ENCODE measurements at places on chromosomes 2 and 18. TPM values are rescaled to one million over a fixed set of nuclear protein-coding genes. Genes with fewer than 3 reads are reported as not detected.

DNA sequence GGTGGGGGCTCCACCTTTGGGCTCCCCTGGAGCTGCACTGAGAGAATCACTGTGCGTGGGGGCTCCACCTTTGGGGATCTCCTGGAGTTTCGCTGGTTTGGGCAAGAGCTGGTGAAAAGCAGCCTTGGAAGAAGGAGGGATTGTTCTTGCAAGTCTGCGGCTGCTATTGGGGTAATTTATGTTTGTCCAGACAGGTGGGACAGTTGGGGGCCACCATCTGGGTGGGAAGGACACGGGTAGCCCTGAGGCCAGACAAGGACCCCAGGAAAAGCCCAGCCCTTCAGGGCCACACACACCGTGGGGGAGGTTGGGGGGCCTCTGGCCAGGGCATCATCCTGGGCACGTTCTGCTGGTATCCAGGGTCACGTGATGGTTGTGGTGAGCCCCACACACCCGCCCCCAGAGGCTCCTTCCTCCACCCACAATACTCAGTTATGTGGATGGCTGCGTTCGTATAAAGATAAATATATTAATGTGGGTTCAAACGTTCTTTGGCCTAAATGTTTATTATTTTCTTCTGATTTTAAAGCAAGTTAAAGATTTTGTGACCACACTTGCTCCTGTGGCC lies 47.7 kb downstream of the TPO start:
- H3K4me3 ChIP-seq: no peak overlapping the region
- no peak overlapping the region for H3K27ac ChIP-seq
- DNase-seq: no peak
- no peaks in the 10 kb centered on the region for H3K36me3 ChIP-seq
- H3K4me1 ChIP-seq: no peaks in the 10 kb centered on the region

DNA sequence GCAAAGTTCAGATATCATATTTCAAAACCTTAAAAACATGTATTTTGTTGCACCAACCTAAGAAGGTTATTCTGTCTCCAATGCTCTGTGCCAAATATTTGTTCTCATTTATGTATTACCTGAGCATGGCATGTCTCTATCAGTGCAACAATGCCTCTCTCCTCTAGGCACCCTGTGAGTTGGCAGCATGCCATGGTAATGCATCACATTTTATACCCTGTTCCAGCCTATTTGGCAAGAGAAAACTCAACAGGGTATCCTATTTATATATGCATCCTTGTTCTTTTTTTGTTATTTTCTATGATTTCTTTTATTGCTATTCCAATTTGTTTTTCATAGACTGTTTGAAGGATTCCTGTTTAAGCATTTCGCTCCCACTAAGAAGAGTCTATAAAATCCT lies 126.3 kb upstream of the NRXN1 start:
- no peak for DNase-seq
- H3K4me1 ChIP-seq: no peaks in the 10 kb centered on the region
- H3K27ac ChIP-seq: no peak overlapping the region
- H3K36me3 ChIP-seq: no peaks in the 10 kb centered on the region
- no peaks in the 10 kb centered on the region for H3K27me3 ChIP-seq

Gene MATN3
- total RNA-seq: not detected

DNA sequence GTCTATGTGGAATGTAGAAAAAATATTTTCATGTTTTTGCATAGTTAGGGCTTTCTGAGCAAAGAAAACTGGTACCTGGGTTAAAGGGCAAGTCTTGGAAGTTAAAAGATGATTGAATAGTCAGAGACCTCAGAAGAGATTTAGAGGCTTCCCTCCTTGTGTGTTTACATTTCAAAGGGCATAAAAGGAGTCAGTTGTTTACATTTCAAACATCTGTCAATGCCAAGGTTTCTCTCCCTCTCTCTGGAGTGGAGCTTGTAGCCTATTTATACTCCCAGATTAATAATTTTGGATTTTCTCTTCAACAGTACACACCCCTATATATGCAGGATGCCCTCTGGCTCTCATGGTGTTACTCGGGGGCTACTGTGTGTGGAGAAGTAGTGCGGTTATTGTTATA lies 8.6 kb downstream of the M1AP start:
- H3K27ac ChIP-seq: no peak overlapping the region
- H3K27me3 ChIP-seq: peaks cover 6% of the 10 kb centered on the region
- no peaks in the 10 kb centered on the region for H3K36me3 ChIP-seq
- no peak for DNase-seq

GRCh38 chr2:6526093-6526824 lies 339.4 kb downstream of the CMPK2 start:
- no peaks in the 10 kb centered on the region for H3K4me1 ChIP-seq
- DNase-seq: no peak
- no peak overlapping the region for H3K4me3 ChIP-seq
- no peaks in the 10 kb centered on the region for H3K27me3 ChIP-seq

Gene NGEF
- not detected for total RNA-seq

Gene TWIST2
- total RNA-seq: not detected

- H3K27ac ChIP-seq: no peak overlapping the region
- no peak overlapping the region for H3K4me3 ChIP-seq
- H3K36me3 ChIP-seq: no peaks in the 10 kb centered on the region
- DNase-seq: no peak
- H3K4me1 ChIP-seq: no peaks in the 10 kb centered on the region
- no peaks in the 10 kb centered on the region for H3K27me3 ChIP-seq
Measured at GRCh38 chr18:37445368-37445767, 120.2 kb downstream of the CELF4 start.

Gene KYNU
- not detected for total RNA-seq

- no peak overlapping the region for H3K4me3 ChIP-seq
- H3K27me3 ChIP-seq: no peaks in the 10 kb centered on the region
- H3K4me1 ChIP-seq: peaks cover 7% of the 10 kb centered on the region
- no peak overlapping the region for H3K27ac ChIP-seq
- no peaks in the 10 kb centered on the region for H3K36me3 ChIP-seq
Measured at GRCh38 chr18:61931654-61932379, 39.0 kb upstream of the RNF152 start.

Gene RAB6C
- total RNA-seq: 0.09 TPM
